ENCODE measurements at places on chromosomes 16 and 17.

- DNase-seq, result no peak
Observed at GRCh38 chr16:52439171-52439701, 107.7 kb downstream of the TOX3 start.

GRCh38 chr17:43673516-43674323, 12.0 kb upstream of the MEOX1 start:
- DNase-seq, result peak; percentile 69

DNA sequence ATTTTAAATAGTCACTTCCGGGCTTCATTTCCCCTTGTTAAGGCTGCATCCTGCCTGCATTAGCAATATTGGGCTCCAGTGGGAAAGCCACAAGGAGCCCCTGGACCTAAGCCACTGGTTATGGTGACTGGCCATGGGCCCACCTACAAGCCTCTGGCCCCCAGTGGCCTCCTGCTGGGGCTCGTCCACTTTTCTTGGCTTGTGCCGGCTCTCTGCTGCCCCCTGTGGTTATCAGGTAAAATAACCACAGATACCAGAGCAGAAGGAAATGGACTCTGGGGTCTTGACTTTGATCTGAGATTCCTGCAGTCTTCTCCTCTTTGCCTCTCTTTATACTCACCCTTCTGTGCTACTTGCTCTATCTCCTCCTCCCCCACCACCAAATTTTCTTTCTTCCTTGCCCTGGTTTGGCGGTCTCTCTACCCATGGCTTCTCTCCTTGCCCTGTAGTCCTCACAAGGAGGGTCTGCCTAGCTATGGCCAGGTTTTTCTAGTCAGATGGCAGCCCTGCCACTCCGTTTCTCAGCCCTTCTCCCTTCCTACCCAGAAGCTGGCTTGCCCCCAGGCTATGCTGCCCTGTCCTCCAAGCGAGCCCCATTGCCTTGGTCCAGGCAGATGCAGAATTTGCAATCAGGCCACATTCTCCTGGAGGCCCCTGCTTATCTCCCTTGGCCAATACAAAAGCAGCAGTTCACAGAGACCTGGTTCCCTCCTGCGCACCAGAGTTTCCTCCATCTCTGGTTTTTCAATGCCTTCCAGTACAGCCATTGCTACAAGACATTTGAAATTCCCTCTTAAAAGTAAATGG, 82.9 kb upstream of the RCVRN start:
- peak; percentile 37 for DNase-seq

- no peak for DNase-seq
Observed at GRCh38 chr16:30437511-30438046, 7.7 kb upstream of the DCTPP1 start.

GRCh38 chr16:83143788-83144187, 517.0 kb downstream of the CDH13 start:
- DNase-seq, result no peak

- DNase-seq, result no peak
Observed at GRCh38 chr16:68009157-68009735, 6.5 kb downstream of the DPEP2NB start.

DNA sequence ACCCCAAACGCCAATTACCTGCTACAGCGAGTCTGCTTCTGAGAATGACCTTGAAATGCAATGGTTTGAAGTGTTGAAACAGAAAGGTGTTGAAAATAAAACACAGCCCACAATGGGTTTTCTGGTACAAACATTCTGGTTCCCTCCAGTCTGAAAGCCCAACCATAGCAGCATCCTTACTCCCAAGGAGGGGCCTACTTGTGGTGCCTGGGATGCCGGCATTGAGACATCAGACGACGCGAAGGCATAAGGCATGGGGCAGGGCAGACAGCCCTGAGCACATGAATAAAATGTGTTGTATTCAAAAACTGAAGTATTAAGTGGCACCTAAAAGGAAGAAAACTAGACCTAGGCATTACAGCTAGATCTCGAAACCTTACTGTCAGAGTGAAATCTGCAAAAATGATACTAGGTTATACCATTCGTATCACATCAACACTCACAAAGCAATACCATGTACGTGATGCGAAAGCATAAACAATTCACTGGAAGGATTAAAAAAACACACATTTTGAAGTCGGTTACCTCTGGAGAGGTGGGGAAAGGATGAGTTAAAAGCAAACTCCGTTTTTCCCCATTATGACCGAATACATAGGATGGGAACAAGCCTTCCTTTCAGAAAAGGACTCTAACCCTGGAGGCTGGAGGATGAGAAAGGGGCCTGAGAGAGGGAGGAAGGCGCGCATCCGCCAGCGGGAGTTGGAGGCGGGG, 702 bp downstream of the NUDT21 start:
- DNase-seq, result no peak

DNA sequence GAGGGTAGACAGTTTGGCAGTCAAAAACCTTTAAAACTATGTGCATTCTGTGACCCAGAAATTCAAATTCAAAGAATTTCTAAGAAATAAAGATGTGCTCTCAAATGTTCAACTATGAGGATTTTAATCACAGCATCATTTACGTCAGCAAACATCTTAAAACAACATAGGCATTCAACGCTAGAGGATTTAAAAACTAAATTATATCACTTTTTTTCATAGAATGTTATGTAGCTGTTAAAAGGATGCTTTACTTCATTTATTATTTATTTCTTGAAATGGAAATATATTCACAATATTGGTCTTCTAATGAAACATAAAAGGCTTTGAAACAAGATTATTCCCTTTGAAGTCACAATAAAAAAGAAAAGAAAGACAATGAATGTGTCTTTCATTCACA, 3.6 kb downstream of the GLP2R start:
- DNase-seq, result no peak
